ENCODE measurements at places on chromosomes 2 and 18.

DNA sequence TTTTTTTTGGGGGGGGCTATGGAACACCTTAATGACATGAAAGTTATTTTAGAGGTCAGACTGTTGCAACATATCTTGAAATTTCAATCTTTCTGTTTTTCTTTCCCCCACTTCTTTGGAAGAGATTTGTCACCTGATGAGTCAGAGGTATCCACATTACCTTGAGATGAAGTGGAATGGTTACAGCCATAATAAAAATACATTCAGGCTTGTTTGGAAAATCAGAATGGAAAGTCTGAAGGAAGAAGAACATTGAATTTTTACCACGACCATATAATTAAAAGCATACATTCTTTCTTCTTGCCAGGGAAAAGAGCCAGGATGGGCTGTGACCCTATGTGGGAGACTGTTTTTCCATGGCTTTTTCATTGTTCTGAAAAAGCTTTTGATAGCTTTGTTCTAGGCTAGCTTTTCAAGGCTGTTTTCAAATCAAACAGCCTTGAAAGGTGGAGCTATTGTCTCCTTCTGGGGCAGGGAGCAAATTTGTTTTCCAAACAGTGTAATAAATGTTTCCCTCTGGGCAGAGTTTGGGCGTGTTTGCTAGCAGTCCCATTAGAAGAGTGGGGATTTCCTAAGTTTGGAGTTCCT, 2.3 kb upstream of the GTF3C3 start:
- no peak for DNase-seq

DNA sequence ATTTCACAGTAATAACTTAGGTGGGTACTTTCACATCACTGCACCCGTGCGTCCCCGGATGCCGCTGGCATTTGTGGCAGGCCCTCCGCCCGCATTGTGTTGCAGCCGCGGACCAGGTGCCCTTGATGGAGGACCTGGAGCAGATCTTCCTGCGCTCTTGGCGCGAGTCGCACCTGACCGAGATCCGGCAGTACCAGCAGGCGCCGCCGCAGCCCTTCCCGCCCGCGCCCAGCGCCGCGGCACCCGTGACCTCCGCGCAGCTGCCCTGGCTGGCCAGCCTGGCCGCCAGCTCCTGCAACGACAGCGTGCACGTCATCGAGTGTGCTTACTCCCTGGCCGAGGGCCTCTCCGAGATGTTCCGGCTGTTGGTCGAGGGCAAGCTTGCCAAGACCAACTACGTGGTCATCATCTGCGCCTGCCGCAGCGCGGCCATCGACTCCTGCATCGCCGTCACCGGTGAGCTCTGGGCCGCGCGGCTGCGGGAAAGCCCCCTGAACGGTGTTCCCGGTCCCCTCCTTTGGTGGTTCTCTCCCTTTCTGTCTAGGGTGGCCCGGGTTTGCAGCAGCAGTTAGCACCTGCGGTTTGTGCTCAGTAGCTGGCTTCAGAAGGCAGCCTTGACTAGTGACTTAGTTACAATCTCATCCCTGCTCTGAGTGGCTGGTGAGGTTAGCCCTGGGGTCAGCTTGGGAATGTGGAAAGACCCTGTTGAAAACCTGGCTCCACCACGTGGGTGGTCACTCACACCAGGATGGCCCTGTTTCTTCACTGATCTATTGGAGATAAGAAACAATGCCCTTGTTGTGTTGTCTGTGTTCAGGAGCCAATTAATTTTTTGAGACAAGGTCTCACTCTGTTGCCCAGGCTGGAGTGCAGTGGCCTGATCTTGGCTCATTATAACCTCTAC, 59.1 kb downstream of the GREB1 start:
- no peak for DNase-seq

GRCh38 chr2:45821558-45822271, 170.2 kb downstream of the PRKCE start:
- peak; percentile 74 for DNase-seq

DNA sequence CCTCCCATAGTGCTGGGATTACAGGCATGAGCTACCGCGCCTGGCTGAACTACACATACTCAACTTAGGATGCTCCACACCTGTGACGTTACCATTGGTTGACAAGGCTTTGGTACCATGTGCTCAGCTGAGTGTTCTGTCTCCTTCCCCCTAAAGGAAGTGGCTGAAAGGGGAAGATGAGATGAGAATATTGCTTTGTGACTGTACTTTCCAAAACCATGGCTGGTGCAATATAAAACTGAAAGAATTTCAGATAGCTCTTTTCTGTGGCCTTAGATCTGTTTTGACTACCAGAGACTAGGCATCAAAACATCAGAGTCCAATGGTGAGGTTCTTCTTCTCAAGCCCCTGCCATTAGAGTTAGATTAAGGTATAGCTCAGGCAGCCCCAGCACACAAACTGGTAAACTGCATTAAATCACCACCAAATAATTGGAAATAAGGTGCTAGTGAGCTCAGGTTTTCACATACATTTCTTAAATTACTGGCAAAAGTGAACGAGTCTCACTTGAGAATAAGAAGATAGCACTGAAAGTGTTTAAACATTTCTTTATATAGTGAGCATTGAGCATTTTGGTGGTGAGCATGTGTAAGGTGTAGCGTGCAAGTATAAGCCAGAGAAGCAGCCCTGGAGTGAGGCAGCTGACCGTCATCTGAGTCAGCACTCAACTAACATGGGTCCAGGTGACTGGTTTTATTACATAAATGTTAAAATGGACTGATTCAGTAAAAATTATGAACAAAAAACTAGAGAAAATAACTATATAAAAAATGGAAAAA, 113.5 kb upstream of the FZD5 start:
- no peak for DNase-seq

DNA sequence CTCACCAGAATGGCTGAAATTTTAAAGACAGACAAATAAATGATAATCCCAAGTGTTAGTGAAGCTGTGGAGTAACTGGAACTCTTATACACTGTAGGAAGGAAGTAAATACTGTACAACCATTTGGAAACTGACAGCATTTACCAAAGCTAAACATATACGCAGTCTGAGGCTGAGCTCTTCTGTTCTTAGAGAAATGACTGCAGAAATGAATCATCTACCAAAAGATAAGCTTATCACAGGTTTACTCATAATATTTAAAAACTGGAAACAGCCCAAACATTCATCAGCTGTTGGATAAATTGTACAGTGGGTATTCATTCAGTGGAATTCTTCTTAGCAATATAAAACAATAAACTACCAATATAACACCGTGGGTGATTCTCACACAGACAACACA, 218.2 kb upstream of the RAB12 start:
- DNase-seq: no peak

Data from testis (tissue), 5 donors.